Ovary (tissue), 10 donors: ENCODE measurements at places on chromosomes 6 and 20.
A peak's percentile ranks its signal among the peaks of the same experiment; 100 is the strongest.

DNA sequence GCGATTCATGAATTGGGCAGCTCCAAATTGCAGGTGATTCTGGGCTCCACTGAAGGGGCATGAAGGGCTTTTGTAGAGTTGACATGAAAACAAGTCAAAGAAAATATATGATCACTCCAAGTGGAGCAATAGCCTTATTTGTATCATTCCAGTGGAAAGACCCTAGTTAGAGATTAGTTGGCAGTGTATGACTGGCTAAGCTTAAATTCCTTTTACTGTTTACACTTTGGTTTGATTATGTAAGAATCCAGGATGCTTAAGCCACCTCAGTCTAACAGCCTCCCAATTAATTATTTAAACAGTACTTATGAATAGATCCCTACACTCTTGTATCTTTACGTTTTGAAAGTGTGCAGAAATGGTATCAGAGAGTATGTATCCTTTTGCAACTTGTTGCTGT, 712.4 kb downstream of the KIF16B start:
- no peak for DNase-seq
- H3K27me3 ChIP-seq: no peaks in the 10 kb centered on the region
- H3K4me3 ChIP-seq: no peak overlapping the region
- H3K4me1 ChIP-seq: no peaks in the 10 kb centered on the region

- H3K27ac ChIP-seq: no peak overlapping the region
- no peak overlapping the region for H3K4me3 ChIP-seq
- H3K27me3 ChIP-seq: no peaks in the 10 kb centered on the region
- no peak for DNase-seq
- no peaks in the 10 kb centered on the region for H3K4me1 ChIP-seq
These were observed 13.0 kb downstream of the TENT5A start for GRCh38 chr6:81739230-81740195.

GRCh38 chr6:31308050-31308844, 36.4 kb upstream of the HLA-C start:
- no peak overlapping the region for H3K27ac ChIP-seq
- H3K4me3 ChIP-seq: peak overlapping the region; percentile 10
- H3K27me3 ChIP-seq: no peaks in the 10 kb centered on the region
- no peak for DNase-seq

DNA sequence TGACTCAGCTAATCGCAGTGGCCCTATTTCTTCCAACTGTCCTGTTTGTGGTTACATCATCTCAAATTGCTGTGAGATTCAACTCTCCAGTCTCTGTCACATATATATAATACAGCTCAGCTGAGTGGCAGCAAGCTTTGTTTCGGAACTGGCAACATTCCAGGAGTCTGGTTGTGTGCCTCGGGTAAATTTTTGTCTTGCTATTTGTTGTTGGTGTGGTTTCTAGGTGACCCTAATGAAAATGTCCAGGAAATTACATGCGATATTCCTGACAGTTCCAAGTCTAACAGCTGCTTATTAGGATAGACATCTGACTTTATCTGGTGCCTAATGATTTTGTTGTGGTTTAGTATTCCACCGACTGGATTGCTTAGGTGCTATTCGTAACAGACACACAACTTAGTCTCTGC, 581.8 kb downstream of the CD109 start:
- H3K4me1 ChIP-seq: no peaks in the 10 kb centered on the region
- DNase-seq: no peak
- H3K4me3 ChIP-seq: no peak overlapping the region
- no peaks in the 10 kb centered on the region for H3K27me3 ChIP-seq
- no peaks in the 10 kb centered on the region for H3K36me3 ChIP-seq

- H3K36me3 ChIP-seq: no peaks in the 10 kb centered on the region
- DNase-seq: no peak
- no peak overlapping the region for H3K4me3 ChIP-seq
- no peaks in the 10 kb centered on the region for H3K27me3 ChIP-seq
- H3K4me1 ChIP-seq: no peaks in the 10 kb centered on the region
- H3K27ac ChIP-seq: no peak overlapping the region
These were observed 104.1 kb upstream of the SLC35B3 start for GRCh38 chr6:8539453-8539852.

DNA sequence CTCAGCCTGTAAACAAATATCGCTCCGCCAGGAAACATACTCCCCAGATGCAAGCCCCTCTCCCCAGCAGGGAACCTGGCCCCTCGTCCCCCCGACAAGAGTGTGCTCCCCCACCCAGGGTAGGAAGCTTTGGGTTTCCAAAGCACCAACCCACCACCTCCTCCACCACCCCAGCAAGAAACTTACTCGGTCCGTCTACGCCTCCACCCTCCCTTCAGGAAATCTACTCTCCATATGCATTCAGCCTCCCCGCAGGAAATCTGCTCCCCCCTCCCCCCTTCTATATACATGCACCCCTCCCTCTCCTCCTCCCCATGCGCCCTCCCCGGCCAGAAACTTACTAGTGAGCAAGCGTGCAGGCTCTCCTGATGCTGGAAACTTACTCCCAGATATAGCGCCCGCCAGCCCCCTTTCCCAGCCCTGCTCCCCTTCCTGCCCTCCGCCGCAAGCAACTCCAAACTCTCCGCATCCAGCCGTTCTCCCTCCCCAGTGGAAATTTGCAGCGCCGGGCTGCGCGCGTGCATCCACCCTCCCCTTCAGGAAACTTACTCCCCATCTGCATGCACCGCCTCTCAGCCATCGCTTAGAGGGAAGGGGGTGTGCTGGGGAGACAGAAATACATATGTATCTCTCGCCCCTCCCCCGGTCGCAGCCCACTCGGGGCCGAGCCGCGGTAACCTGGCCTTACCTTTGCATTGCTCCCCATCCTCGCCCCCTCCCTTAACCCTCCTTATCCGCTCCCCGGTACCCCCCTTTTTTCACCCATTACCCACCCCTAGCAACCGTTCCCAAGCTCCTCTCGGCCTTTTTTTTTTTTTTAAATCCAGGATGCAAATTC, at the start of gene TRERF1:
TSS of gene TRERF1 (minus strand) at position 594 of the 838 bp plus-strand sequence. CDS start 182,336 bp downstream, outside the sequence.
- peak; percentile 58 for DNase-seq
- H3K27me3 ChIP-seq: no peaks in the 10 kb centered on the region
- H3K4me1 ChIP-seq: no peaks in the 10 kb centered on the region
- peak within 1 kb of the TSS; percentile 85 for H3K4me3 ChIP-seq
- no peaks in the 10 kb centered on the region for H3K36me3 ChIP-seq

DNA sequence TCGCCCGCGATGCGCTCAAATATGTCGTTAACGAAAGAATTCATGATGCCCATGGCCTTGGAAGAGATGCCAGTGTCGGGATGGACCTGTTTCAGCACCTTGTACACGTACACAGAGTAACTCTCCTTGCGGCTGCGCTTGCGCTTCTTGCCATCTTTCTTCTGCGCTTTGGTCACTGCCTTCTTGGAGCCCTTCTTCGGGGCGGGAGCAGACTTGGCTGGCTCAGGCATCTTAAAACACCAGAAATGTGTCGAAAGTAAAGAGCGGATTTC, 36.4 kb downstream of the HFE start:
- H3K27me3 ChIP-seq: no peaks in the 10 kb centered on the region
- peak overlapping the region; percentile 90 for H3K4me3 ChIP-seq
- H3K36me3 ChIP-seq: no peaks in the 10 kb centered on the region
- H3K27ac ChIP-seq: peak overlapping the region; percentile 93
- peaks cover 3% of the 10 kb centered on the region for H3K4me1 ChIP-seq
- DNase-seq: no peak

DNA sequence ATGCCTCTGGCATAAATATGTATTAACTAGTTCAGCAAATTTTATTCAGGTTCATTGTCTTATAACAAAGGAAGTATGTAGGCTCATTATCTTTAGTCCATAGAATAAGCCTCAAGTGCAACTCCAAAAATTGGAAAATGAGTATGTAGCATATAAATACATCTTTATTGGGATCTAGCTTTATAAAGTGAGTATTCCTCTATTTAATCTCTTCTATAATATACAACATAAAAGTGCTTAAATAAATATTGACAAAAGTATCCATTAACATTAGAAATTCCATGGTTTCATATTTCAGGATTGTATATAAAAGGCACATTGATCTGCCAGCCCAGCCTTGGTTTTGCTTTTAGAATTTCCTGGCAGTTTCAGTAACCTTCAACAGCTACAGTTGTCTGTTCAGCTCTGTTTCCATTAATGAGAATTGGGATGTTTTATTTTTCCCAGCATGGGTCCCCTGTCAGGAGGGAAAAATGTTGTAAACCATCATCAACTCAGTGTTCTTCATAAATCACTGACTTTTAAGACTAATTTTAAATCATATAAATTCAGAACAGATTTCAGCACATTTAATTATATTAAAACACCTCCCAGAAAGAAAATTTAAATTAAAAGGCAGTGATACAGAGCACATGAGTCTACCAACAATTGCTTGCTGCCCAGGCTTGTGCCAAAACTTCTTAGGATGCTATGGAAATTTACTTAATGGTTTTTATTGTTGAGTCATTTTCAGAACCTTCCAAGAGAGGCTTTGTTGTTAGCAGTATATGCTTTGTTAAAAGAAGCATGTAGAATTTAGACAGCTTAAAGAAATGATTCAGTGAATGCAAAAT, 119.7 kb downstream of the ADGRG6 start:
- no peak for DNase-seq
- H3K36me3 ChIP-seq: no peaks in the 10 kb centered on the region
- no peak overlapping the region for H3K27ac ChIP-seq
- H3K4me3 ChIP-seq: no peak overlapping the region
- H3K27me3 ChIP-seq: no peaks in the 10 kb centered on the region

GRCh38 chr6:130825772-130826441, 1.3 kb upstream of the SMLR1 start:
- no peak for DNase-seq
- H3K36me3 ChIP-seq: no peaks in the 10 kb centered on the region
- no peaks in the 10 kb centered on the region for H3K4me1 ChIP-seq
- no peak overlapping the region for H3K4me3 ChIP-seq

- no peaks in the 10 kb centered on the region for H3K27me3 ChIP-seq
- H3K36me3 ChIP-seq: no peaks in the 10 kb centered on the region
These were observed 46.4 kb upstream of the SLC35B3 start for GRCh38 chr6:8481727-8482126.

DNA sequence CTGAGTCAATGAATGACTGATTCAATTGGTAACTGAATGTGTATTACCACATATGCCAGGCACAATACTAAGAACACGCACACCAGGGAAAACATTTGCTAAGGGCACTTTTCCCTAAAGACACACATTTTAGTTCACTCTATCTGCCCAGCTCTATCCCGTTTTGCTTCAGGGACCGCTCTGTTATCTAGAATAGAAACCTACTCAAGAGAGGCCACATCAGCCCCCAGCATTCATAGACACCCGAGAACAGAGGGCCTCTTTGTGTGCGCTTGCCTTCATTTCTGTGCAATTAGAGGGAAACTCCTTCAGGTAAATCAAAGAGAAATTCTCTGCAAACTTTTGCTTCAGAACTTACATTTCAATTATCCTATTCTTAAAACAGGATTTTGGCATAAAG, 50.3 kb downstream of the DZANK1 start:
- H3K4me1 ChIP-seq: no peaks in the 10 kb centered on the region
- no peaks in the 10 kb centered on the region for H3K27me3 ChIP-seq
- no peak overlapping the region for H3K27ac ChIP-seq
- no peak for DNase-seq
- no peak overlapping the region for H3K4me3 ChIP-seq
- no peaks in the 10 kb centered on the region for H3K36me3 ChIP-seq

DNA sequence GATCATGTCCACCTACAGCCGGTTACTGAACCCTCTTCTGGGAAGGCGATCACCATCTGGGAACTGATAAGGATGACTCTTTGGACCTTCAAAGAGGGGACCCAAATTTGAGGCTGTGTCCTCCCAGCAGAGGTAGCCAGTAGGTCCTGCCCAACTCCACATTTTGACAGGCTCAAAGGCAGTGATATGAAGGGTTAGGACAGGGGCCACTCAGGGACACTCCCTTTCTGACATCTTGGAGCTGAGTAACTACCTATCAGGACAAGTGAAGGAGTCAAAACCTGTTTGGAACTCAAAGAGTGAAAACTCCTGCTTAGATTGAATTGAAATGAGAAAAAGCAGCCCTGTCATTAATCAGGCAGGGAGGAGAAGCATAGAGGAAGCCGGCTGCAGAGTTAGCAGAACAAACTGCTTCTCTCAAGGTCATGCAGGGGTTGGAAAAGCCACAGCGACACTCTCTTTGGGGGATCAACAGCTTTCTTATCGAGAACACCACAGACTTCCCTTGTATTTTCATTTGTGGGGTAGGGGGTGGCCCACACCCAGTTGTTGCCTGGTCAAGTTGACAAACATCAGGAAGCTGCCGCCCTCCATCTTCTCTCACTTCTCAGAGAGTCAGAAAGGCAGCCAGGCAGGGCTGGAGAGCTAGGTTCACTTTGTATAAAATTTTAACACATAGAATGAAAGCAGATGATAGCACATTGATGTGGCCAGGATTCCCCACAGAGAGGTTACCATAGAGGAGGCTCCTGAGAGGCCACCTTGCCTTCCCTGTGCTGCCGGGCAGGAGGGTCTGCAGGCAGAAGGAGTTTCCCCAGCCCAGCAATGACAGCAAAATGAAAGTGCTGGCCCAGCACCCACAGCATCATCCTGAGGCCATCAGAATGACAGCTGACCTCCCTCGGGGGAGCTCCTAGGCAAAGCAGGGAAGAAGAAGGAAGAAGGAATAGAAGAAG, 47.6 kb downstream of the AGPAT4 start:
- no peaks in the 10 kb centered on the region for H3K27me3 ChIP-seq
- no peak for DNase-seq
- H3K4me1 ChIP-seq: peaks cover 17% of the 10 kb centered on the region
- H3K36me3 ChIP-seq: no peaks in the 10 kb centered on the region
- peak overlapping the region; percentile 68 for H3K27ac ChIP-seq
- H3K4me3 ChIP-seq: no peak overlapping the region

DNA sequence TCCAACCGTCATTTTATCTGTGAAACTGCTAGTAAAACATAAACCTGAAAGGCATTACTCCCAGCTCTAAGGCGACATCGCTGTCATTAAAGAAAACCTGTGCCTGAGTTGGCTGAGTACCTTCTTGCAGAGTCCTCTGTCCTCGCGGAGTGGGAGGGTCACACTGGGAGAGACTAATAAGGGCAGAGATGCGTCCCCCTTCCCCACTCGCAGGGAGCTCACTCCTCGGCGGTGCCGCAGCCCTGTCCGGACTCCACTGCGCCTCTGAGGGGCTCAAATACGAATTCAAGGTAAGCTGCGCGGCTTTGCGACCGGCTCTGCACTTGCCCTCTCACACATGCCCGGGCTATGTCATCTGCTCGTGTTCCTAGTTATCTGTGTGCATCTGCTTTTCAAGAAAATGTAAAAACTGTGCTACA, at the start of gene COL19A1:
TSS of gene COL19A1 (plus strand) at position 206 of the 419 bp plus-strand sequence. CDS start 13,012 bp downstream, outside the sequence.
- peak within 1 kb of the TSS; percentile 42 for H3K4me3 ChIP-seq
- DNase-seq: no peak
- no peaks in the 10 kb centered on the region for H3K27me3 ChIP-seq
- no peaks in the 10 kb centered on the region for H3K36me3 ChIP-seq
- H3K4me1 ChIP-seq: peaks cover 4% of the 10 kb centered on the region
- no peak within 1 kb of the TSS for H3K27ac ChIP-seq

DNA sequence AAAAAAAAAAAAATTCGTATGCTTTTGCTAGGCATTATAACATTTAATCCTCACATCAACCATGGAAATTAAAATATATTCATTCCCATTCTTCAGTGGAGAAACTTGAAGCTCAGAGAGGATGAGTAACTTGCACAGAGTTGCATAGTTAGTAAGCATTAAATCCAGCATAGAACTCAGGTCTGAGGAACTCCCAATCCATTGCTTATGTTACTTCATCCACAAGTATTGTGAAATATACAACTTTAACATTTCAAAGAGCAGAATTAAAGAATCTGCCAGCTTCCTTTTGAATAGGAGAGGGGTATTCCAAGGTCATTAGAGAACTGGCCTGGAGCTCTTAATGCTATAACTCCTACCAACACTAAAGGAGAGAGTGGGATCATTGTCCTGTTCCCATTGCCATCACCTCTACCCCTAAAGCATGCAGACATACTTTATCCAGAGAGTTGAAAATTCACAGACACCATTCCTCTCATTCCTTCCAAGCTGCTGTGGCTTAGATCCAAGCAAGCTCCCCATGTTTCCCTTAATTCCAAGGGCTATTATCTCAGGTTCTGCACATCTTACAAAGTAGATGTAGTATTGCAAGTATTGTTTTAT, 91.9 kb downstream of the FLRT3 start:
- H3K27me3 ChIP-seq: no peaks in the 10 kb centered on the region
- H3K4me3 ChIP-seq: no peak overlapping the region
- DNase-seq: no peak
- H3K27ac ChIP-seq: no peak overlapping the region
- H3K4me1 ChIP-seq: peaks cover 2% of the 10 kb centered on the region
